ENCODE measurements at places on chromosomes 2 and 18.

- peak; percentile 4 for DNase-seq
These were observed 323.7 kb downstream of the ARHGAP15 start for GRCh38 chr2:143452817-143453451.

DNA sequence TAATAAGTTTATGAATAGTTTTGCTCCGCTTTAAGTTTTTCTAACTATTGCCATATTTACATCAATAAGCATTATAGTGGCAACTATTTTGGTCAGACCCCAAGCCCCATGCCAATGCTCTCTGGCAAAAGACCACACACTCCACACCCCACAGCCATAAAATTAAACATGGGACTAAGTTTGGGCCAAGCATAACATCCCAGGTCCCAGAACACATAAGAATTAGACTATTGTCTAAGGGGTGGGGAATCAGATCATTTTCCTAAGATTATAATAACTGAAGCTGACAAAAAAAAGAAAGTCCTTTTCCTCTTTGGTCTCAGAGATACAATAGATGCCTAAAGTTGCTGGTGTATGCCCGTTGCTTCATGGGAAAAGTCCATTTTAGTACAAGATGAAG, 46.3 kb downstream of the EXOC6B start:
- no peak for DNase-seq

DNA sequence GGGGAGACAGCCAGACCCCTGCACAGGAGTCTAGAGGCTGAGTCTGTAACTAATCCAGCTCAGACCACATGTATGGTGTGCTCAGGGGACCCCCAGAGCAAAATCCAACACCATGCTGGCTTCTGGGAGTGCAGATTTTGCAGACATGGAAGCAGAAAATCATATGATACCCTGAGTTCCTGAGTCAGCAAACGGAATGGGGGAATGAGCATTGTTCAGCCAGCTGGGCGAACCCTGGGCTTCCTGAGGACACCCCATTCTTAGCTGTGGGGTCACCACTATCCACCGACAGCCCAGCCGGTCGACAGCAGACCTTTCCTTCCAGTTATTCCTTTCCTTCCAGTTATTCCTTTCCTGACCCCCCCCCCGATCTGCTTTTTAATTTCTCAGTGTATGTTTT, 322.9 kb downstream of the GBX2 start:
- DNase-seq = no peak

GRCh38 chr2:28096421-28096820, 205.9 kb downstream of the BABAM2 start:
- no peak for DNase-seq

DNA sequence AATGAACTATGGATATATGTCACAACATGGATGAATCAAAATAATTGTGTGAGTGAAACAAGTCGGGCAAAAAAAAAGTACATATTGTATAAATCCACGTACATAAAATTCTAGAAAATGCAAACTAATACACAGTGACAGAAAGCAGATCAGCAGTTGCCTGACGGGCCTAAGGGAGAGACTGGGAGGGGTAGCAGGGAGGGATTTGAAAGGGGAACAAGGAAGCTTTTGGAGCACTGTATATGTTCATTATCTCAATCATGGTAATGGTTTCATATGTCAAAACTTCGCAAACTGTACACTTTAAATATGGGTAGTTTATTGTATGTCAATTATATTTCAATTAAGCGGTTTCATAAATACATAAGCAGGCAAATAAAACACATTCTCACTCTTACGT, 153.8 kb downstream of the ANKRD44 start:
- DNase-seq = no peak

GRCh38 chr2:236526455-236527158, 43.0 kb upstream of the ACKR3 start:
- no peak for DNase-seq
